Left hindlimb (tissue), 1 donor: ENCODE measurements at places on chromosomes 6 and 20.

DNA sequence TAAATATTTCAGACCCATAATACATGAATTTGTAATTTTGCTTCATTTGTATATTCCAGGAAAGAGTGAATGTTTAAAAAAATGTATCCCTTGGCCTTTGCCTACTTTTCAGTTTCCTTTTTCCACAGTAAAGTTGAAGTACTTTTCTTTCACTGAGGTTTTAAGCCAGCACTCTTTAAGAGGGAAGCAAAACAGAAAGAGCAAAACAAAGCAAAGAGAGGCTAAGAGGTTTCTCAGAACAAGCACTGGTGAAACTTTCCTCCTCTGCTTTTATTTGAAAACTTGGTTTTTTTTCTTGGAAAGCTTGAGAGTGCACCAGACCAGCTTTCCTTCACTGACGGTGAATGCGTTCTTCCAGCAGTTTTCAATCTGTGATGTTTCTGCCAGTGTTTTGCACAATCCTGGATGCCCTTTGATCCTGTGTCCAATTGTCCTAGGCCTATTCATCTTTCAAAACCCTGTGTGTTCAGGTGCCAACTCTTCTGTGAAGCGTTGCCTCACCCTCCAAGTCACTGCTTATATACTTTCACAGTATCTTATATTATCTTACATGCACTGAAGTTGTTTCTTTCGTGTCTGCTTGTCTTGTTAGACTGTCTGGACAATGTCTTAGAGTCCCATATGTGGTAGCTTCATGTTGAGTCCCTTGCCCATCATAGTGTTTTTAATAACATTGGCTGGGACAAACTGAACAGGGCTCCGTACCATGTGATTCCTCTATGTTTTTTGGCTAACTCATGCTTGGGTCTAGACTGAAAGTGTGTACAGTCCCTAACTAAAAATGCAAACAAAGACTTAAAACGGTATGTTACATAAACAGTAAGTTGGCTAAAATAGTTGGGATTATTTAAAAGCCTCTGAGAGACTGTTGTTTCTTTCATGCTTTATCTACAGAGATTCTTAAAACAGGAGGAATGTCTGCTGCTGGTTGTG, 1.9 kb downstream of the RNF217 start:
- DNase-seq, result no peak

DNA sequence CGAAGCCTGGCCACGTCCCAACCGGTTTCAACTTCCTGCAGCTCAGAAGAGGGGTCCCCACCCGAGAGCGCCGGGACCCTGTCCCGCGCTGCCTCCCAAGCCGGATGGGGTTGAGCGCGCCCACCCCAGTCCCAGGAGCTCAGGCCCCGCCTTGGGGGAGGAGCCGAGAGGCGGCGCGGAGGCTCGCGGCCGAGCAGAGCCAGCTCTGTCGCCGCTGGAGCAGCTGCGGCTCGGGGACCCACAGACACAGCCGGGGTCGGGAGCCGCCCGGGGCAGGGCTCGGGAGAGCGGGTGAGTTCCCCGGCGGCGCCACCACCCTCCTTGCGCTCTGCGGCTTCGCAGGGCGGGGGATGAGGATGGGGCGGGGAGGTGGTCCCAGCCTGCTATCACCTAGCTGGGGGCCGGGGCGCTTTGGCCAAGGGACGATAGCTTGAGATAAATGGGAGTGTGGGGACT, at the start of gene PPP1R16B:
Gene PPP1R16B (plus strand): TSS at position 196 of the 456 bp plus-strand sequence. CDS start 30,229 bp downstream, outside the sequence.
- no peak for DNase-seq

DNA sequence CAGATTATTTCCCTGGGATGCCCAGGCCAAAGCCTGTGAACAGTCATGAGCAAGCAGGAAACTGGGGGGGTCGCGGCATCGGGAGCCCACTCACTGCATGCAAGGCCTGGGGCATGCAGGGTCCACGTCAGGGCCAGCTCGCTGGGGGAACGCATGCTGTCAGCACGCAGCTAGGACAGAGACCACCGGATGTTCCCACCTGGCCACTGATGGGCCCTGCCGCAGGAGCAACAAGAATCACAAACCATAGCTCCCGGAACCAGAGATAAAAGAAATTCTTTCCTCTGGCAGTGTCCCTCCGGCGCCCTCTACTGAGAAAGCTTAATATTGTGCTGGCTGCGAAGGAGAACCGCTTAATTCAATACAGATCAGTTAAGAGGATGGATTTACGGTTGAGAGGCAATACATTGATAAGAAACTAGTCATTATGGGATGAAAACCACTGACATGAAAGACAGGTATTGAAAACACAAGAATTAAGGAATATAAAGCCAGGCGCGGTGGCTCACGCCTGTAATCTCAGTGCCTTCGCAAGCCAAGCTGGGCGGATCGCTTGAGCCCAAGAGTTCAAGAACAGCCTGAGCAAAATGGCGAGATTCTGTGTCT, 32.6 kb downstream of the C6orf15 start:
- peak; percentile 51 for DNase-seq

DNA sequence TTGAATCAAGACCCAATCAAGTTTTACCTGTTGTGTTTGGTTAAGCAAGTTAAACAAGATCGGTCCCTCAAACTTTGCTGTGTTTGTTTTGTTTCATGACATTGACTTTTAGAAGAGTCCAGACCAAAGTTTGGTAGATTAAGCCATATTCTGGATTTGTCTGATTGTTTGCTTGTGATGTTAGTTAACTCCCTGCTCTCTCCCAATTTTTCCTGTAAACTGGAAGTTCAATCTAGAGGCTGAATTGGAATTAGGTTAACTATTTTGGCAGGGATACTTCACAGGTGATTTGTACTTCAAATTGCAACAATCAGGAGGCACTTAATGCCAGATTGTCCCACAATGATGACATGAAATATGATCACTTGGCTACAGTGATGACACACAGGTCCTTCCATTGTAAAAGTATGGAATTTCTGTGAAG, 13.6 kb upstream of the SH3BGRL2 start:
- DNase-seq, result no peak

GRCh38 chr20:6037082-6037481, 16.8 kb downstream of the LRRN4 start:
- no peak for DNase-seq

DNA sequence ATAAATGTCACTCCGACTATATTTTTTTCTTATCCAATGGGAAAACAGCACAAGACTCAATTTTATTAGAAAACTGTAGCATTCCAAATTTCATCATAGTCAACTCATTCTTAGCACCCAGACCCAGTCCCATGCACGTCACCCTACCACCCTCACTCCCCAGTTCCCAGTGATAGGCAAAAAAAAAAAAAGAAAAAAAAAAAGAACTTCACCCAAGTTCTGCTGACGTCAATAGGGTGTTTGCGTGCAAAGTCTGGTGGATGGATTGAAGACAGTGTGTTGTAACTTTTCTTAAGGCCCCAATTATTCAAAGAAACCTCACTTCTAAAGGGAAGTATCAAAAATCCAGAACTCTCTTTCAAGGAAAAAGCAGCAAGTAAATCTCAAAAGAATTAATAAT, 213.9 kb upstream of the PRDM1 start:
- DNase-seq, result no peak

DNA sequence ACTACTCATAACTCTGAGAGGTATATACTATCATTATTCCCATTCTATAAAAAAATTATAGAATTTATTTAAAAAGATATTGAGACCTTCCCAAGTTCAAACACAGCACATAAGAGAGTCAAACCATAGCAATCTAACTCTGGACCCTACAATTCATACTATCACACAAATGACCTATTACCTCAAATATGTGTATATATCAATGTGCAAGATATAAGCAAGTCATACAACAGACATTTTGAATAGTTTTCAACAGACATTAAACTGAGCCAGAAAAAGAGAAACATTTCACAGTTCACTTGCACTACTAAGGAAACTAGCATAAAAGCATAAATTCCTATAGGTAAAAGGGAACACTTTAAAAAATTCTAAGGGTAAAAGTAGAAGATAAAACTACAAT, 11.7 kb downstream of the PHIP start:
- DNase-seq, result no peak

DNA sequence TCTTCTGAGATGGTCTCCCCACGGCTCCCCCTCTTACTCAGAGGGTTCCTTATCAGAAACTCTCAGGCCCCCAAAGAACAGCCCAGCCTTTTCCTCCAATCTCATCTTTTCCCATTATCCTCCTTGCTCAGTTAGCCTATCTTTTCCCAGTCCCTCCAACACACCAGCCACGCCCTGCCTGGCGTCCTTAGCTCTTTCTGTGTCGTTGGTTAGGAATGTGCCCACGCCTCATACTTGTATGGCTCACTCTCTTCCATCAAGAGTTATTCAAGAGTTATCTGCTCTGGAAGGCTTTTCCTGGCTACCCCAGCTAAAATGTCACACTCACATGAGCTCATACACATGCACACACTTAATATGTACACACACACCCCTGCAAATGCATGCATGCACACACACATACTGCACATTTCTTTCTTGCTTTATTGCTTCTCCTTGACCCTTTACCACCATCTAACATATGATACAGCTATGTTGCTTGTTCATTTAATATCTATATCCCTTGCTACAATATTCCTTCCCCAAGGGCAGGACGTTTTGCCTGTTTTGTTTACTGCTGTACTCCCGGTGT, 37.6 kb downstream of the SLC2A10 start:
- DNase-seq, result no peak

- DNase-seq, result no peak
These were observed 175.2 kb downstream of the ZMYND8 start for GRCh38 chr20:47181056-47181862.

- DNase-seq, result no peak
These were observed 7.5 kb downstream of the ELMO2 start for GRCh38 chr20:46398963-46399362.

- no peak for DNase-seq
These were observed 18.5 kb upstream of the DCBLD1 start for GRCh38 chr6:117463762-117464665.

- DNase-seq, result no peak
These were observed 149.1 kb downstream of the EDN1 start for GRCh38 chr6:12439296-12439695.

DNA sequence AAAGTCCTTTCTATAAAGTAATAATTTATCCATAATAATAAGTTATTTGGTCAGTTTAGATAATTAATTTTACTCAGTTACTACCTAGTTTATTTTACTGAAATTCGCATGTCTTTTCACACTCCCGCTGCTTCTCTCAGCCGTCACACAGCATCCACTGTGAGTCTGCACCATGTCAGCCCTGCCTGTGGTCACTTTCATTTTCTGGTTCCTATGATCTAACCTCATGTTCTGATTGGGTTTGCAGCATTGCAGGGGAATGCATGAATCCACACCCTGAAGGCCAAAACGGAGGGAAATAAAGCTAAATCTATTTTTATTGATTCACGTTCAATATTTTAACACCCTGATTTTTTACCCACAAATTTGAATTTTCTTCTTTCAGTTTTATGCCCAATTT, 47.4 kb downstream of the PDE10A start:
- no peak for DNase-seq

- DNase-seq, result peak; percentile 59
These were observed 51.2 kb upstream of the RNF182 start for GRCh38 chr6:13873288-13874190.

DNA sequence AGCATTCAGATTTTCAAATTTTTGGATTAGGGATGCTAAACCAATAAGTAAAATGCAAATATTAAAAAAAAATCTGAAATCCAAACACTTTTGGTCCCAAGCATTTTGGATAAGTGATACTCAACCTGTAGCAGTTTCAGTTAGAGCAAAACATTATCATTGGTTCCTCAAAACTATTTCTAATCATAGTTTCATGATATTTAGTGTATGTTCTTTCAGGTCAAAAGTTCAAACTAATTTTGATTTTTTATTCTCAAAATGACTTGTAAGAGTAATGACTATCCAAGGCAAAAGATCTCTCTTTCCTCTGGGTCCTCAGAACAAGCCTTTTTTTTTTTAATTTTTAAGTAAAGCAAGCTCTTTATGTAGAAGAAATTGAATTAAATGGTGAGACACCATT, 64.0 kb upstream of the TFB1M start:
- no peak for DNase-seq

DNA sequence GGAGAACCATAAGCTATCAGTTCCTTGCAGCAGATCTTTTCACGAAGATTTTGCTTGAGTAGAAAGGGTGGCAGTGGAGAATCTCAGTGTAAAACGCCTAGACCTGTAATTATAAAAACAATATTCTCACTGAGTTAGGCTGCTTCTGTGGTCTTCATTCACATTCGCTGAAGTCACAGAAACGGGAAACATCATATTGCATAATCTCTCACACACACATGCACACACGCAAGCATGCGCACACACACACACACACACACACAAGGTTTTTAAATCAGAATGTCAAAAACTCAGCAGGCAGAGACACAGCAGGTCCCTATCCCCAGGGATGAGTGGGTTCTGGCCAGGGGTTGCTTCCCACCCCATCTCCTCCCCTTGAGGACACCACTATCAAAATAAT, 175.5 kb downstream of the ATXN1 start:
- DNase-seq, result no peak

DNA sequence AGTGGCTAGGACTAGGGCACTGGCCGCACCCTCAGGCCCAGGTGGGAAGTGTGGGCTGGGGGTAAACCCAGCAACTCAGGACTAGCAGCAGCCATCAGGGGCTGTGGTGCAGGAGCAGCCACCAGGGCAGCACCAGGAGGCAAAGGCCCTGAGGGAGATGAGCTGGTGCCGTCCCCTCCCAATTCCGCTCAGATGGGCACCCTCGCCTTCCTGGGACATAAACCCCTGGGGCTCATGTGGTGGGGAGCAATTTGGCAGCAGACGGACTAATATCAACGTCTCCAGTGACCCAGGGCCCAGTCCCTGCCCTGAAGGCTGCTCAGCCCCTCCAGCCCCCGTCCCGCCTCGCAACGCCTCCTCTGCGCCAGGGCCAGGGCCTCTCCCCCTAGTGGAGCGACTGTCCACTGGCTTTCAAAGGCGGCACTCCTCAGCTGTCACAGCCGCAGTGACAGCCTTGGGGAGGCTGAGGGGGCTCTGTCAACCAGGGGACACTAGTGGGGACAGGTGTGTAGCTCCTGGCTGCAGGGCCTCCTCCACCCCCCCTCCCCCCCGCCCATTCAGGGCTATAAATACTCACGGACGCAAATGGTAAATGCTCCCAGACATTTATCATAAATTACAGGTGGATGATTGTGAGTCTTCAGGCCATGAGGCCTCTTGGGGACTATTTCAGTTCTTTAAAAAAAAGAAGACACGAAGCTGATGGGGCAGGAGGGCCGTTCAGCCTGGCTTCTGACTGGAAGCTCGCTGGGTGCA, 349.9 kb downstream of the ZFAND3 start:
- no peak for DNase-seq

- peak; percentile 76 for DNase-seq
These were observed 43.1 kb upstream of the NAA20 start for GRCh38 chr20:19973961-19974629.

- no peak for DNase-seq
These were observed 436.7 kb downstream of the RNF144B start for GRCh38 chr6:18823782-18824386.

DNA sequence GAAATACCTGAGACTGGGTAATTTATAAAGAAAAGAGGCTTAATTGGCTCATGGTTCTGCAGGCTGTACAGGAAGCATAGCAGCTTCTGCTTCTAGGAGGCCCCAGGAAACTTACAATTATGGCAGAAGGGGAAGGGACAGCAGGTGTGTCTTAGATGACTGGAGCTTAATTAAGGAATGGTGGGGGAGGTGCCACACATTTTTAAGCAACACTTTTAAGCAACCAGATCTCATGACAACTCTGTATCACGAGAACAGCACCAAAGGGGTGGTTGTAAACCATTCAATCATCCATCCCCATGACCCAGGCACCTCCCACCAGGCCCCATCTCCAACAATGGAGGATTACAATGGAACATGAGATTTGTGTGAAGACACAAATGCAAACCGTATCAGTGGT, 26.9 kb downstream of the FIG4 start:
- DNase-seq, result no peak

GRCh38 chr6:21751608-21752007, 158.1 kb downstream of the SOX4 start:
- DNase-seq, result no peak
